CD4-positive, alpha-beta T cell (primary cell): ENCODE measurements at places on chromosomes 7 and 10. TPM values are rescaled to one million over a fixed set of nuclear protein-coding genes. Genes with fewer than 3 reads are reported as not detected.

GRCh38 chr10:58373442-58373827, 11.8 kb upstream of the TFAM start:
- H3K4me3 ChIP-seq, result no peak overlapping the region
- DNase-seq, result no peak
- no peaks in the 10 kb centered on the region for H3K36me3 ChIP-seq
- no peaks in the 10 kb centered on the region for H3K4me1 ChIP-seq

GRCh38 chr7:94406696-94407095, 12.0 kb downstream of the COL1A2 start:
- no peak overlapping the region for H3K27ac ChIP-seq
- no peak overlapping the region for H3K4me3 ChIP-seq
- DNase-seq, result no peak

GRCh38 chr7:138429577-138430250, 30.3 kb upstream of the TRIM24 start:
- H3K27ac ChIP-seq, result no peak overlapping the region
- H3K36me3 ChIP-seq, result no peaks in the 10 kb centered on the region
- DNase-seq, result no peak
- no peak overlapping the region for H3K4me3 ChIP-seq
- H3K27me3 ChIP-seq, result no peaks in the 10 kb centered on the region

GRCh38 chr10:63164166-63164623, 31.1 kb downstream of the NRBF2 start:
- H3K36me3 ChIP-seq, result peaks cover 26% of the 10 kb centered on the region
- H3K4me1 ChIP-seq, result no peaks in the 10 kb centered on the region
- no peak overlapping the region for H3K27ac ChIP-seq
- no peak for DNase-seq
- no peak overlapping the region for H3K4me3 ChIP-seq

- no peak for DNase-seq
- H3K4me1 ChIP-seq, result peaks cover 12% of the 10 kb centered on the region
Observed at GRCh38 chr10:84543948-84544347, 215.6 kb downstream of the CCSER2 start.

GRCh38 chr10:34449836-34450235, 365.3 kb downstream of the PARD3 start:
- no peak overlapping the region for H3K27ac ChIP-seq
- no peaks in the 10 kb centered on the region for H3K36me3 ChIP-seq
- no peaks in the 10 kb centered on the region for H3K27me3 ChIP-seq

C10orf62 gene
- not detected for total RNA-seq

FGFBP3 gene
- total RNA-seq, result 1.4 TPM

NPSR1 gene
- not detected for total RNA-seq
